Left ventricle myocardium inferior (tissue), 1 donor: ENCODE measurements at places on chromosomes 2 and 18. TPM values are rescaled to one million over a fixed set of nuclear protein-coding genes. Genes with fewer than 3 reads are reported as not detected.

DNA sequence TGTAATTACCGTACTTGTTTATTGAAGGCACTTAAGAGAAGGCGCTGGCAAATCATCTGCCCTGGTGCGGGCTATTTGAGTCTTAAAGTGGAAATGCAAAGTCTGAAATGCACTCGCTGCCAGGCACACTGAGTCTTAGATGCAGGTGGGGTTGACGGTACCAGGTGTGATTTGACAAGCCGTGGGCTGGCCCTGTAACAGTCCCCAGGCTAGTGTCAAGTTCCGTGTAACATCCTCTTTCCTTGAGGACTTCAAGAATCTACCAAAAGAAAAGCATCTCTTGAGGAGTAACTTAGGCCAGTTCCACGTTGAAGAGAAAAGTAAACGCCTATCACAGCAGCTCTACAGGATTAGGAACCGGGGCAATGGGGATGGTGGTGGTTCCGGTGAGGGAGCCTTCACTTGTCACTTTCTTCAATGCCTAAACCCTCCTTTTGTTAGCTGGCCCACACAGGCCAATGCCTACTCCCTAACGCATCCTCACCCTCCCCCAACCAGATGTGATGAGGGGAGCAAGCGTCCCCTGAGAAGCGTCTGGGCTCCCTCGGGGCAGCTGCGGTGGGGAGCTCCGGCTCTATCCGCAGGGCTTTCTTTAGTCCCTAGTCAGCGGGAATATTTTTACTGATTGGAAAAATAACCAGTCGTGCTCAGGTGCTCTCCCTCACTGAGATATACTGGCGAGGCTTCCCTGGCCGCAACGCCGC lies 1.5 kb upstream of the UGP2 start:
- no peak for DNase-seq

DNA sequence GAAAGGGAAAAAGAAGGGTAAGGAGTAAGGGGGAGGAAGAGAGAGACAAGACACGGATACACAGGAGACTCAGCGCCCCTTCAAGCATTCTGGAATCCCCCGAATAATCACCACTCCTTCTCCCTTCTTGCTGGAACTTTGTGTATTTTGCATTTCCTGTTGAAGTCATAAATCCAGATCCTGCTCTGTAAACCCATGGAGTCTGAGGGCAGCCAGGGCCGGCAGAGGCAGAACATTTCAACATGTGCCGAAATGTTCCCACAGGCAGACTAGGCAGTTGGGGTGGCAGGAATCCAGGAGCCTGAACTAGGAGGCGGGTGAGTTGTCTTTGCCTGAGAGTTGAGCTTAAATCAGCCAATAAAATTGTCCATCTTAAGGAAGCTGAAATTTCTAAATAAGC lies 193.1 kb downstream of the SH3RF3 start:
- peak; percentile 88 for DNase-seq

GRCh38 chr2:212536817-212537725 lies 1.5 kb downstream of the ERBB4 start:
- DNase-seq = peak; percentile 26

DNA sequence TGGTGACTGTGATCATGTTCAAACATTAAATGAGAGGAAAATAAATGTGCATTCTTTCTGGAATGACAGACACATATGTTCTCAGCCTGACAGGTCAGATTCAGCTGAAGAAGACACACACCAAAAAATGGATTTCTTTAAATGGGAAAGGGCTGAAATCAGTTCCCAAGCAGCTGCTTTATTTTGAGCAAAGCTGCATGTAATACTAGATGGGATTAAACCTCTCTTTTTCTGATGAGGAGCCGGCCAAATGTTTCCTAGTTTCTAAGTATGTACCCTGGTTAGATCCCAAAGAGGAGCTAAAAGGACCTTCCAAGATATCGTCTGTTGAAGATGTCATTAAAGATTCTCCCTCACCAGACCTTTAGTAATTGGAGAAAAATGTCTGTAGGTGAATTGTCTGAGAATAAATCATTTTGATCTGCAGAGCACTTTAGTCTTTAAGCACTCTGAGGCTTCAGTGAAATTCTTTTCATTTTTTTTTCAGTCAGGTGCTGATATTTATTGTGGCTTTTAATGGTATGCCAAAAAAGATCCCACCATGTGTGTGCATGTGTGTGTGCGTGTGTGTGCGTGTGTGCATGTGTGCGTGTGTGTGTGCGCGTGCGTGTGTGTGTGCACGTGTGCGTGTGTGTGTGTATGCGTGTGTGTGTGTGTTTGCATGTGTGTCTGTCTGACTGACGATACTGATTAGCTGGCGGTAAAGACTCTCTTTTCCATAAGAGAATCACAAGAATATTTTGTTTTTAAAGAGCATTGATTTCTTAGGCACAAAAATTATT lies 175.8 kb downstream of the IRS1 start:
- DNase-seq = no peak

DNA sequence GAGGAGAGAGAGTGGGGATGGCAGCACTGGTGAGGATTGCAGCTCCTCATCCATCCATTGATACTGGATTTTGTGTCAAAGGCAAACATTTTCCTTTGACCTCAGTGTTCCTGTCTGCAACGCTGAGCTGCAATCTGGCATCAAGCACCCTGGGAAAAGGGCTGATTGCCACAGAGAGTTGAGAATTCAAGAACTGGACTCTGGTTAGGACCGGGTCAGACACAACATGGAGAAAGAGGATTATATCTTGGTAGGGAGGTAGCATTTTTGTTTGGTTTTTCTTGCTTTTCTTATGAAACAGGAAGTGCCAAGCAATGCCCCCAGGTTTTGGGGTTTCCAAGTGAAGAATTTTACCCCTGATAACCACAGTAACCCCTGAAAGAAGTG lies 81.9 kb upstream of the PKDCC start:
- no peak for DNase-seq

- no peak for DNase-seq
These were observed 29.9 kb upstream of the SELENOI start for GRCh38 chr2:26316041-26316440.

- no peak for DNase-seq
These were observed 565.7 kb downstream of the ZEB2 start for GRCh38 chr2:143954186-143954585.

DNA sequence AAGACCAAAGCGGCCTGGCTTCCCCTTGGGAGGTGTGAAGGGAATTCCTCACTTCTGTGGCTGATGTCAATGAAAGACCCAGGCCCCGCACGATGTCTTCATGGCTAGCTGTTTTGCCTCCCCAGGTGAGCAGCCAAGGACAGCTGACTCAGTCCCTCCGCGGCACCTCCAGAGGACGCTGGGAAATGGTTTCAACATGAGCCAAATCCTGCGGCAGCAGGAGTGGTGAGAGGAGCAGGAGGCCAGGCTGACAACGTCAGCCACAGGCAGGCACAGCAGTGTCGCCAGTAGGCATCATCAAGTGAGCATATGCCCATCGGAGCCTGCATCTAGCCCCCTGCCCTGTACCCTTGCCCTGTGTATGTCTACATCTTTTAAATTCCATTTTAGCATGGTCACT lies 156.4 kb upstream of the RAB6C start:
- no peak for DNase-seq

SCN7A gene
- 22.3 TPM for total RNA-seq

MYOM1 gene
- total RNA-seq = 667 TPM

- no peak for DNase-seq
These were observed 144.7 kb downstream of the SLC4A3 start for GRCh38 chr2:219772103-219772635.

DNA sequence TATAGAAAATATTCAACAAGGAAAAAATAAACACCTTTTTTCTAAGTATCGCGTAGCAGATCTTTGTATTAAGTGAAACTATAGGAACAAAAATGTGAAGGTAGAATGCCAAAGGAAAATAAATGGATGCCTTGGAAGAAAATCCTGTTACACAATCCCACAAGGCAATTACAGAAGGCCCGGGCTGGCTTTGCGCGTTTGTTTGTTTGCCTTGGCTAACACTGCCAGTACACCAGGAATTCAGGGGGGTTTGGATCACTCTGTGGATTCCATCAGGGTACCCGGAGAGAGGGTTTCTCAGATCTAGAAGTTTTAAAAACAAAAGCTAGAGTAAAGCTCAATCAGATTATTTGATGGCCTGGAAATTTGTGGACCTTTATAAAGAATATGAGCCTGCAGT lies 478.3 kb downstream of the FBXO15 start:
- DNase-seq = no peak

DNA sequence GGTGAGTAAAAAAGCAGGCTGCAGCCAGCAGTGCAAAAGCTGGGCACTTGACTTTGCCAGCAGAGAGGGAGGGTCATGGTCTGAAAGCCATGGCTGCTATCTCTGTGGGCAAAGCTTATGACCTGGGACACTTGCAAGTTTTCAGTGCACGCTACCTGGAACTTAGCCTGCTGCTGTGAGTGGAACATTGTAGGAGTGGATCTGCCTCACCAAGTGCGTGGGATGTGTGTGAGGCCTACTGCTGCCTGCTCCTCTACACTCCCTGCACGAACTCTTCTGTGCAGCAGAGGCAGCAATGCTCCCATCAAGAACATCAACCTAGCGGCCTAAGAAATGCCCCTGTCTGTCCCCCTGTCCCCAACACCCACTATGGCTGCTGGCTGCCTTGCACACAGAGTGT lies 344.1 kb upstream of the REG3G start:
- DNase-seq = no peak

- no peak for DNase-seq
These were observed 91.9 kb downstream of the TTN start for GRCh38 chr2:178715366-178715765.

ST8SIA5 gene
- total RNA-seq = 6.2 TPM

CFAP65 gene
- not detected for total RNA-seq

- no peak for DNase-seq
These were observed 6.1 kb downstream of the AGXT start for GRCh38 chr2:240874715-240875227.

DNA sequence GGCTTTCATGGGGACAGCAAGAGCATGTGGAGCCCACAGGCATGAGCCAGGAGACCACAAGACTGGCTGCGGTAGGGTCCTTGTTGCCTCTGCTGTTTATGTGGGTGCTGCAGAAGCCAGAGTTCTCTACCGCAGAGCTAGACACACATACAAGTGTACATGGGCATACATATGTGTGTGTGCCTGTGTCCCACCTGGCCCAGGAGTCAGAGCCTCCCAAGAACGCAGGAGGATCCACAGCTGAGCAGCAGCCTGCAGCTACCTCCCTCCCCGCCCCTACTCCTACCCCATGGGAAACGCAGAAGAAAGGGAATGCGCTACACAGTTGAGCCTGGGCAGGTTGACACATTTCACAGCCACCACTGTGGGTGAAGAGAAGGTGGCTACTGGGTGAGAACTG lies 438.1 kb upstream of the SMIM21 start:
- DNase-seq = no peak

DNA sequence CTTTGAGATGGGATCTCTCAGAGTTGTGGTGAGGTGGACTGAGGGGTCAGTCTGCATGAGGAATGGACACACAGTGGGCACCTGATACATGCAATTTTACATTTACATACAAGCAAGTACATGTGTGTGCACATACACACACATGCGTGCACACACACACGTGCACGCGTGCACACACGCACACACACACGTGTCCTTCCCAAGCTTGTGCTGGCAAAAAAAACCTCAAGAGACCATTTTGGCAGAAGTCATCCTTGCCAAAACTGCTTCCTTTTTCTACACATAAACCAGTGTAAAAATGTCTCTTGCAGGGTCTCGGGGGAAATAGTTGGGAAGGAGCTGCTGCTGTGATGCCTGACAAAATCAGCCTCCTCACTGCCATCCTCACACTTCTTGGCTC lies 279.5 kb upstream of the POU3F3 start:
- DNase-seq = no peak

SCN1A gene
- total RNA-seq = 0.63 TPM

GRCh38 chr18:39685303-39685902 lies 2119.8 kb upstream of the CELF4 start:
- DNase-seq = no peak

ASB18 gene
- total RNA-seq = 11.3 TPM

DNA sequence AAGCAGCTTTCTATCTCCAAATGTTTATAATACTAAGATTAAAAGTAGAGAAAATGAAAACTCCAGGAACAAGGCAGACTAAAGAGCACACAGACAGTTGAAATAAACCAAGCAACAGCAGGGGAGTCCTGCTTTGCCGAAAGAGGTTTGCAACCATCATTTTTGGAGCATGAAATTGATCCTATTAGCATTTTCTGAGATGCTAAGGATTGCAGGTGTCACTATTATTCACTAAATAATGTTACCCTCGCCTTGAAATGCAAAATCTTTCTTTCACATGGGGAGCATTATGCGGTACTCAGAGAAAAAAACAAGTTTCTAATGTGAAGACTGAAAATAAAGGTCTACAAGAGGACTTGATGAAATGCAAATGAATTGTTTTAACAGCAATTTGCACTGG lies 81.7 kb upstream of the DNAJC10 start:
- no peak for DNase-seq

GRCh38 chr2:96923201-96923600 lies 53.3 kb upstream of the SEMA4C start:
- DNase-seq = no peak

WDR7 gene
- 29.3 TPM for total RNA-seq

DNA sequence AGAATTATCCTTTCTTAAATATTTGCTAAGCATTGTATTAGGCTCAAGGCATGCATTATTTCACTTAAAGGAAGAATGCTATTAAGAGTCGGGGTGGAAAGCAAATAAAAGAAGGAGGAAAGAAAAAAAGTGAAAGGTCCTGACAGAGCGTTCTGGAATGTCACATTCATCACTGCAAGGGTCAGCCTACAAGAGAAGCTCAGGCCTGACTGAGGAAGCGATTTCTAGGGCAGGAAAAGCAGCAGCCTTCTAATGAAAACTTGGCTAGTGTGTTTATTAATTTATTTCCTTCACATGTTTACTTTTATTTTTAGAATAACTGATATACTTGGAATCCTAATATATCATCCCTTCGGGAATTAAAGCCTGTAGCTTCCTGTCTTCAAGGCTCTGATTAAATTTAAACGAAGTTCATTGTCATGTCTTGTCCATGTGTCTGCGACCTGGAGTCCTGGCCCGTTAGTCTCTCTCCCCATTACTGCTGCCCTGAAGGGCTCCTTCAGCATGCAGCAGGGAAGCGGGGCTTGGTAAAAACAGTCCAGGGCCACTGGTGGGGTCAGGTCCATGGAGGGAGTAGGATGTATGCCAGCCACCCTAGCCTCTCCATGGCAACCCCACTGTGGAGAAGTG lies 119.2 kb upstream of the CCDC68 start:
- no peak for DNase-seq

FBXO15 gene
- total RNA-seq = not detected

DNA sequence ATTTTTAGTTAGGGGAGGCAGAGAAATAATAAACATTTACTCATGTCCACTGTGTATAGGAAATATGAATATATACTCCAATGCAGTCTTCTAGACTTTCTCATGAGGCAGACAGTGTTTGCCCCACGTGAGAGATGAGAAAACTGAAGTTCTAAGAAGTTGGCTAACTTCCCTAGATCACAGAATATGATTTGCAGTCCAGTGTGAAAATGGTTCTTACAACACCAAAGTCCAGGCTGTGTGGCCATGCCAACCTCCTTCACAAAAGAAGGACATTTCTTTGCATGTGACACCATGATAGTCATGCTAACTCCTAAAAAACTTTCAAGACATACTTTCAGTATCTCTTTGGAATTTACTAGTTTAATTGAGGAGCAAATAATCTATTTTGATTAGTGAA lies 143.7 kb downstream of the IRS1 start:
- no peak for DNase-seq
